ENCODE measurements at places on chromosomes 7 and 10.

GRCh38 chr7:102468478-102469350 is 3.9 kb downstream of the LRWD1 start:
- DNase-seq, result no peak

- DNase-seq, result peak; percentile 44
These were observed 6.3 kb downstream of the NAT16 start for GRCh38 chr7:101173752-101174244.

GRCh38 chr7:115851291-115851690 is 179.3 kb downstream of the TFEC start:
- DNase-seq, result no peak

DNA sequence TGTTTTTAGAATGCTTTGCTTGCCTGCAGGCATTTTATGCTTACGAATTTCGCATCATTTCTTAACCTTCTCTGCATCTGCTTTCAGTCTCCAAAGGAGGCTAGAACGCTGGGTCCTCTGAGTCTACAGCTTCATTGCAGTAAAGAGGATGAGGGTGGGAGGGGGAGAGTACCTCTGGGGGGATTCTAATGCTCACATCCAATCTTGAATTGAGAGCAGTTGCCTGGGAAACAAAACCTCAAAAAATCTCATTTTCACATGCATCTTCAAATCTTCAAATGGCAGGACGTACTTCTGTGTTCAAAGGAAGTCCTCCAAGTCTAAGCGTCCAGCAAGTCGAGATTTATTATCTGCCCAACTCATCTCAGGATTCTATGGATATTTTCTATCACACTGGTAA is 100.7 kb upstream of the PRKCQ start:
- DNase-seq, result no peak

- no peak for DNase-seq
These were observed 181.8 kb upstream of the MDFIC start for GRCh38 chr7:114740095-114740494.

GRCh38 chr7:127807829-127808228 is 155.8 kb downstream of the SND1 start:
- DNase-seq, result no peak

DNA sequence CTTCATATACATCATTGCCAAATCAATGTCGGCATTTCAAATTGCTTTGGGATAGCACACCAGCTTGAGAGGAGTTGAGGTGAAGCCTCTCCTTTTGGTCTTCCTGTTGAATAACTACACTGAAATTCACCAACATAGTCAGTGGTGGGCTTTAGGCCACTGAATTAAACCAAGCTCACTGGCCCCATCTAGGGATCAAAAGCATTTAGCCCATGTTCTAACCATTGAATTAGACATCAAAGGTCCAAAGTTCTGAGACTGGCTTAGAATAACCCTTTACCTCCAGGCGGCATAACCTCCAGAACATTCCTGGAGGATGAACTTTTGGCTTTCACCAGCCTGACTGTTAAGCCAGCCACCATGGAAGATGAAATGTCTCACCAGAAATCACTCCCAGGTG is 54.6 kb downstream of the BPGM start:
- no peak for DNase-seq

DNA sequence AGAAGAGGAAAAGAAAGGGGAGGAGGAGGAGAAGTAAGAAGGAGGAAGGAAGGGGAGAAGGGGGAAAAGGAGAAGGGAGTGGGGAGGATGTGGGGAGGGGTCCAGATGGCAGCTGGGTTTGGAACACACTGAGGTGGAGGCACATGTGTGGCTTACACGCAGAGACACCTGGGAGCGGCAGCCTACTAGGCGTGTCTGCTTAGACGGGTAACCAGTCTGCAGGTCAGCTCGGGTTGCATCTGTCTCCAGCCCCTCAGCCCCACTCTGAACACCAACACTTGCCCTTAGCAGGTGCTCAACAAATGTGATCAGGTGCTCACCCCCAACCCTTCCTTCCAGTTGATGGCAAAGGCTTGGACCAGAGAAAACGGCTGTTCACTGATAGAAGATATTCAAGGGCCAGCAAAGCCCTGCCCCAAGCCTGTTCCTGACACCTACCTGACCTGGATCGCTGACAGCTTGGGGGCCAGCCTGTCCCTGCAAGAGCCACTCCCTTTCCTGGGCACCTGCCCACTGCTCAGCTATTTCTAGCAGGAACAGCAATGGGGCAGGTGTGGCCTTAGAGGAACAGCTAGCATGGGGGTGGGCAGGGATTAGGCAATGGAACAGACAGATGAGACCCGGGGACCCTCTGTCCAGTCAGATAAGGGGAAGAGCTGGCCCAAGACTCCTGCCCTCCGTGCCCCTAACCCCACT is 70.5 kb downstream of the SH3PXD2A start:
- DNase-seq, result no peak

GRCh38 chr10:100395626-100396025 is 48.6 kb downstream of the SCD start:
- DNase-seq, result no peak

- DNase-seq, result no peak
These were observed at the start of gene MACC1 for GRCh38 chr7:20217193-20217948. Gene MACC1 (minus strand): TSS chr7:20217384. CDS start chr7:20161862, 55,522 bp downstream.

GRCh38 chr7:99573257-99573656 is 14.8 kb downstream of the ZNF655 start:
- no peak for DNase-seq

DNA sequence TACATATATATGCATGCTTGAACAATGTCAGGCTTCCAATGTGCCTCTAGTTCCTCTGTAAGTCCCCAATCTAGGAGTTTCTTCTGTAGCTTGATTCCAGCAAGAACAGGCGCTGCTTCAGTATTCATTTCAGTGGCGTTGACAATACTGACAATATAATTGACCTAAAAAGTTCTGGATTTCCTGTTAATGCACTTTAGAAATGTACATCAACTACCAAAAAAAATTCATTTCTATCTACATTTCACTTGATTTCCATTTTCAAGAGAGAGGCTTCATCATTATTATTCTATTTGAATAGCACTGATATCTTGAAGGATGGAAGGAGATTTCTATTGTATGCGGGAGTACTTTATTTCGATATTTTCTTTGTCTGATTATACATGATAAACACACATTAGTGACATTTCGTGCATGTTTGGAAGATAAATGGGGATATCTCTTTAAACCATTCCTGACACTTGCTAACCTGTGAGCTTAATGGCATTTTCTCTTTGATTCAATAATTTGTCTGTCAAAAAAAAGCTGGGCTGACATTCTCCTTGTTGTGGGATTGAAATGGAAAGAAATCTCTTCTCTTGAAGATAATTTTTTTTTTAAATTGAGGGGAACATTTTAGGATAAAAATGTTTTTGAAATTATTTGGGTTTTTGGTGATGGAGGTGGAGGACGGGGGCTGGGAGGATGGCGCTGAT is 568.2 kb downstream of the LRMDA start:
- DNase-seq, result no peak

GRCh38 chr7:53661645-53662217 is 626.3 kb downstream of the POM121L12 start:
- no peak for DNase-seq

DNA sequence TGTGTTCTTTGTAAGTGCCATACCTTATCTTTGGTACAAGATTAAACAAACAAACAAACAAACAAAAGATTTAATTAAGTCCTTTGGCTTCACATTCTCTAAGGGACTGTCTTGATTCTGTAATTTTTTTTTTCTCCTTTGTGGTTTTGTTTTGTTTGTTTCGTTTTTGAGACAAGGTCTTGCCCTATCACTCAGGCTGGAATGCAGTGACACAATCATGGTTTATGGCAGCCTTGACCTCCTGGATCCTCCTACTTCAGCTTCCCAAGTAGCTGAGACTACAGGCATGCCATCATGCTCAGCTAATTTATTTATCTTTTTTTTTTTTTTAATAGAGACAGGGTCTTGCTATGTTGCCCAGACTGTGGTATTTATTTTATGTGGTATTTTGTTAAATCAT is 165.8 kb downstream of the LRRC4 start:
- DNase-seq, result no peak

- no peak for DNase-seq
These were observed 3.0 kb upstream of the CYP2W1 start for GRCh38 chr7:979886-980571.

GRCh38 chr10:83427101-83427500 is 712.2 kb upstream of the GHITM start:
- DNase-seq, result no peak

DNA sequence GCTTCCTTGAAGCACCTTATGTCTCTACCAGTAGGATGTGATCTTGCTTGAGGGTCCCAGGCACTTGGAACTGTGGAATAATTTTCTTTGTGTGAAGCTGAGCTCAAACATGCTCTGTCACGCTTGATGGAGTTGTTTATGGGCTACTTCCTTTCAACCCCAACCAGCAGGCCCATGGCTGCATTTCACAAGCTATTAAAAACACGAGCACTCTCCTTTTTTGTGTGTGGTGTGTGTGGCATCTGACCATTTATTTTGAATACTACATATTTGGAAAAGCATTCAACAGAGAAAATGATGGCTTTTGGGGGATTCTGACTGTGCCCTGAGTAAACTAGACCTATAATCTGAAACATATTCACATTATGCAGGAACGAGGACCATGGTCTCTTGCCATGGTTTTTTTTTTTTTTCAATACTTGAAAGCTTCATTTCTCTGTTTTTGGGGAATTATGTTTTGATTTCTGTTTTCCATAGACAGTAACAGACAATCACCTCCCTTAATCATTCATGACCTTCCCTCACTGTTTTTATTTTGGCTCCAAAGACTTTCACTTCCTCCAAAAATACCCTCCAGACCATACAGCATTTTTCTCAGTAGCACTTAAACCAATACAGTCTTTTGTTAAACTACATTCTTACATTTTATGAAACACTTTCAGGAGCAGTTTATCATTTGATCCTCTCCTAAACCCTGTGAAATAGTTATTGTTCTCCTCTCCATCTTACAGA is 233.6 kb upstream of the BMPER start:
- no peak for DNase-seq

GRCh38 chr10:1255118-1255517 is 198.9 kb downstream of the WDR37 start:
- no peak for DNase-seq

- no peak for DNase-seq
These were observed 929 bp downstream of the HOXA6 start for GRCh38 chr7:27146491-27147198.

GRCh38 chr7:44281811-44282600 is 43.4 kb downstream of the CAMK2B start:
- no peak for DNase-seq

GRCh38 chr10:37390926-37391325 is 265.5 kb downstream of the ANKRD30A start:
- no peak for DNase-seq

GRCh38 chr7:29239638-29240037 is 45.1 kb downstream of the CHN2 start:
- DNase-seq, result no peak

DNA sequence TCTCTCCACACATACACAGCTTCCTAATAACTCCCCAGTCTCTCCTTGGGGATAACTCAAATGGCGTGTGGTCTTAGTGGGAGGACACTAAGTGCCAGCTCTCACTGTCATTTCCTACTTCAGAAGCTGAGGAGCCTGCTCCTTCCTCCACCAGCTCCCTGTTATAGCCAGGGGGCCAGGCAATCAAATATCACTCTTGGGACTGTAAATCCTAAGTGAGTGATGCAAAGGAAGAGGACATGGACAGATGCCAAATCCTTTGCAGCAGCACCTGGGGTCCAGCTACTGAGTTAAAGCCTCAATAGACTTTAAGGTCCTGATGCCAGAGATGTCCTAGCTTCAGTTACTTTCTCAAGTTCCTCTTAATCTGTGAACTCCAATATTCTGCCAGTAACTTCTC is 34.1 kb downstream of the SEM1 start:
- DNase-seq, result no peak

GRCh38 chr7:94883616-94884015 is 23.8 kb upstream of the PPP1R9A start:
- no peak for DNase-seq

DNA sequence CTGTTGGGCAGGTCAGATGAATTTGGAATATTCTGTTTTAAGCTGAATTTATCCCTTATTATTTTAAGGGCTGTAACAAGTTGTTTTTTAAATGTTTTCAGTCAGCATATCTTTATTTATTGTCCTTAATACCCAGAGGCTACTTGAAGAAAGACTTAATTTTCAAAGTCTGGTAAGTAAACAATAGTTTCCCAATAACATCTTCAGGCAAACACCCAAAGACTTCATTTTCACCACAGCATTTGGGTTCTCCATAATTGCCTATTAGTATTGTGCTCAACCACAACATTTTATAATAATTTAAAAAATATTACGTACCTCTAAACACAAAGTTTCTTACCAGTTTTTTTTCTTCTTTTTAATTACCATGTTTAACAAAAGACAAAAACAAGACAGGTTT is 60.0 kb upstream of the MKLN1 start:
- DNase-seq, result no peak

DNA sequence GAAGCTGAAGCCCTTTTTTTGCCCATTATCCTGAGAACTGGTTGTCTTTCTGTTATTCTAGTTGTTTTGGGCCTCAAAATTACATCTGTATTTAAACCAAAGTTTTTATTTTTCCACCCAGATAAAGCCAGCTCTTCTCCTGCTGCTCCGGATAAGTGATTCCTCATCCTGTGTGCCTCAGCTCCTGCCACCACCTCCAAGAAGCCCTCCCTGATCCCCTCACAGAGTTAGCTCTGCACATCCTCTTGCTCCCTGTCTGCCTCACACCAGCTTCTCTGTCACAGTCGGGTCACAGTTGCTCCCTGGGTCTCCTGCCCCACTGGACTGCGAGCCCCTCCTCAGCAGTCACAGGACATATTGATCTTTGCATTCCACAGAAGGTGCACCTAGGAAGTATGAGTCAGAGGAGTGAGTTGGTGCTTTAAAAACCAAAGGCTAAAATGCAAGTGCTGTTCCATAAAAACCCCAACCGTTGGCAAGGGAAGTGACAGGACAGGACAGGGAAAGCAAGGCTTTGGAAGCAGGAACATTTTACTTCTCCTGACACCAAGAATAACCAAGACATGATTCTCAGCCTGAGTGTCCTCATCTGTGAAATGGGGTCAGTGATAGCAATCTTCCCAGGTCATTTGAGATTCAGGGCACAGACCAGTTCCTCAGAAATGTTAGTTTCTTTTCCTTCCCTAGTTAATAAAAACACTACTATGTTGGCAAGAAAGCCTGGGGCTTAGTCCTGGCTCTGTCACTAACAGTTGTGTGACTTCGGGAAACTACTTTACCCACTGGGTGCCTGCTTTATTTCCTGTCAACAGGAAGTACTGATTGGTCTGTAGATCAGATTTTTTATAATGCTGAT is 36.5 kb upstream of the EEPD1 start:
- DNase-seq, result no peak

DNA sequence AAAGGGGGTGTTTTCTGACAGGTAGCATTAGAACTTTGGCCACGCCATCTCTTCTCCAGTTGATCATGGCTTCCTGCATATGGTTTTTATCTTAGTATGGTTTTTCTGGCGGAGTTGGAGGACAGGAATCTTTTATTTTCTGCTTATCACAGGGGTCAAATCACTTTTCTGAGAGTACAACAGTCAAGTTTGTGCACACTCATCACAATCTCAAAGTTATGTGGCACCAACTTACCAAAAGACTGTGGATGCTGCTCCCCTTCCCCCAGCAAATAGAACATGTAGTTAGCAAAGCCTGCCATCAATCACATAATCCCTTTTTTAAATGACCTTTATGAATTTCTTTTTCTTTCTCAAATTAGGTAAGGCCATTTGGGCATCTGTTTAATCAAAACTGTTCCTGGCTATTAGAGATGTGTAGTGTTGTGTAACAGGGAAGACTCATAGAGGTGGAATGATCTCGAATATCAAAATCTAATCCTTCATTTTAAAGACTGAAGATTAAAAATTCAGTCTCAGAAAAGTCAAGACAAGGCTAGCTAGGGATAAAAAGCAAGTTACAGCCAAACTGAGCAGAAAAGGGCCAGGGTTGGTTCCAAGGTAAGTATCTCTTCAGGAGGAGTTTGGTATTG is 3.8 kb upstream of the CH25H start:
- no peak for DNase-seq
